Esophagus squamous epithelium (tissue), 5 donors: ENCODE measurements at places on chromosomes 3 and 15.

- DNase-seq, result no peak
Observed at GRCh38 chr15:38781196-38781595, 216.6 kb upstream of the RASGRP1 start.

DNA sequence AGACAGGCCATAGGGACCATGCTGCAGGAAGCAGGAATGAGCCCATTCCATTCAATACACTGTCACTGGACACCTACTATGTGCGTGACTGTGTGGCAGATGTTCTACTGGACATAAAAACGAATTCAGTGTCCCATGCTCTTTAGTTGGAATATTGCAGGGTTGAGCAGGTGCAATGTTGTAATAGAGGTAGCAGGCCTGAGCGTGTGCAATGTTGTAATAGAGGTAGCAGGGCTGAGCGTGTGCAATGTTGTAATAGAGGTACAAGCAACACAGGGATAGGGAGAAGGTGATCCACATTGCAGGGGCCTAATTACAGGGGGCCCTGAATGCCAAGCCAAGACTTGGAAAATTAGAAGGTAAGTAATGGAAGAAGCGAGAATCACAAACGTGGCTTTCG lies 261.4 kb upstream of the HES1 start:
- DNase-seq, result no peak

DNA sequence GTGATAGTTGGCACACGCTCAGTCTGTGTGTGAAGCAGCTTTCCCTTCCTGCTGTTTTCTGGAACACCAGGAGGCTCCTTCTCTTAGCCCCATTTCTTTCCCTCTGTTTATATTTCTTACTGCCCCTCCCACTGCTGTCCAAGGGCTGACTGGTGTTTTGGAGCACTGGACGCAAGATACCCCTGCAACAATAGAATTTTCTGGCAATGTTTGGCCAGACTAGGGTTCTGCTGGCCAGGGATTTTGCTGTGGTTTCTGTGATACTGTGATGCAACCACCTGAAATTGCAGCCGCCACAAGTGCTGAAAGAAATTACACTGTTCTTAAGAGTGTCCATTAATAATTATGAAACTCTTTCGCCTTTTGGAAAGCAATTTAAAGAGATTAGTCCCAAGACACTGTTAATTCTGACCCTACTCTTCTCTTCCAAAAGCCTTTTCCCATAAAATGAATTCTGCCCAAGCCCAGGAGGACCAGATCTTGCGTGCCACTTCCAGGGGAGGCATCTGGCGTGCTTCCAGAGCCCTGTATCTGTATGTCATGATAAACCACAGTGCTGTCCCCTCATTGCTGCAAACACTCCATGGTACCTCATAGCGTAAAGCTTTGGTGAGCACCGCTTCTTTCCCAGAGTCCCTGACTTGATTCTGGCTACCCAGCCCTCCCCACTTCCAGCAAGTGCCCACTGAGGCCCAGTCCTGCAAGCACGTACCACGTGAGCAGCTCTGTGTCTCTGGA lies 159.4 kb upstream of the CHRM5 start:
- no peak for DNase-seq

GRCh38 chr15:101148166-101148880 lies 103.5 kb downstream of the CHSY1 start:
- DNase-seq, result no peak

DNA sequence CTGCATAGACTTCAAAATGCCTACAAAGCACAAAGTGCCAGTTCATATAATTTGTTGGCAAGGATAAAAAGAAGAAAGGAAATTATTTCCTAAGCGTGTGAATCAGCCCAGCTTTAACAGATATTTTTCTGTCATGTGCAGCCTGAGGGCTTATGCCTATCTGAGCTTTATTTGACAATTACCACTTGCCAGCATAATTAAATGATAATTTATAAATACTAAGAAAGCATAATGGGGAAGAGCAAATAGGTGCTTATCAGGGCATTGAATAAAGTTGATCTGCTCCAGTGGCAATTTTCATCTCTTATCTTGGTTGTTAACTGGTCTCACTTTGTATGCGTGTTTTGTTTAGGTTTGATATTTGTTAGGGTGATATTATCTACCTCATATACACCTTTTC lies 313.4 kb upstream of the DNAJC19 start:
- no peak for DNase-seq

DNA sequence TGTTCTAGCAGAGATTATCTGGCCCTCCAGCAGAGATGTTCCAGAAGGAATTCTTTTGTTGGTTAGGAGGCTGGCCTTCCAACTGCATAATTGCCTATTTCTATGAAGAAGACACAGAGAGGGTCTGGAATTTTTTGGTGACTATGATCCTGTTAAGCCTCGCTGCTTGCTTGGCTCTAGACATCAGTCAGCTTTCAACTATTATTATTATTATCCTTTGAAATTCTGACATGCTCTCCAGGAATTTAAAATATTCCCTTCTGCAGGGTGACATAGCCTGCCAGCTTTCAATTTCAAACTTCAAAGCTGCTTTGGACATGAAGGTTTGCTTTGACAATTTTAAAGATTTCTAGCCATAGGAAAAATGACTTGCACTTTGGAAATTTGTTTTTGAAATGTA lies 26.3 kb upstream of the ZNF148 start:
- no peak for DNase-seq

- DNase-seq, result no peak
Observed at GRCh38 chr3:43865887-43866528, 175.3 kb downstream of the ABHD5 start.

- no peak for DNase-seq
Observed at GRCh38 chr15:51864408-51865056, 35.1 kb downstream of the TMOD3 start.

- DNase-seq, result no peak
Observed at GRCh38 chr15:50880206-50880605, 28.3 kb upstream of the AP4E1 start.

DNA sequence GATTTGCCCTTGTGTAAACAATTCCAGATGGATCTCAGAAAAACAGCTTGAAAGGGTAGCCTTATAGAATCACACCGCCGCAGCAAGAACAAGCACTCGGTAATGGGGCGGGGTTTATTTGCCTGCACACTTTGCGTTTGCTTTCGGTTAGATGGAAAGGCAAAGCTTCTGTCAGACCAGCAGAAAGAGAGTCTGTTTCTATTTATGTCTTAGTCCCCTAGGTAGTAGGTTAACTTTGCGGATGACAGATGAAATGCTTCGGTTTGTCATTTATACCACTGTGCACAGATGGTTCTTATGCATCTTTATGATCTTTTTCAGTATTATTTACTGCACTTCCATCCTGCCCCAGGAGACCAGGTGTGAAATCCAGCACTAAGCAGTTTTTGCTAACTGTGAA lies 62.2 kb downstream of the PYDC2 start:
- no peak for DNase-seq

GRCh38 chr3:123778991-123779622 lies 105.0 kb downstream of the MYLK start:
- no peak for DNase-seq
